Stimulated activated naive CD4-positive, alpha-beta T cell treated with Interleukin-2 at 50 U/mL for 16 hours (primary cell): ENCODE measurements at places on chromosomes 2 and 18.

GRCh38 chr2:239886781-239887180 lies 138.4 kb downstream of the NDUFA10 start:
- DNase-seq: no peak

GRCh38 chr2:170145191-170145590 lies 32.8 kb upstream of the MYO3B start:
- DNase-seq: no peak

- no peak for DNase-seq
These were observed 33.8 kb upstream of the SP5 start for GRCh38 chr2:170681311-170681710.

DNA sequence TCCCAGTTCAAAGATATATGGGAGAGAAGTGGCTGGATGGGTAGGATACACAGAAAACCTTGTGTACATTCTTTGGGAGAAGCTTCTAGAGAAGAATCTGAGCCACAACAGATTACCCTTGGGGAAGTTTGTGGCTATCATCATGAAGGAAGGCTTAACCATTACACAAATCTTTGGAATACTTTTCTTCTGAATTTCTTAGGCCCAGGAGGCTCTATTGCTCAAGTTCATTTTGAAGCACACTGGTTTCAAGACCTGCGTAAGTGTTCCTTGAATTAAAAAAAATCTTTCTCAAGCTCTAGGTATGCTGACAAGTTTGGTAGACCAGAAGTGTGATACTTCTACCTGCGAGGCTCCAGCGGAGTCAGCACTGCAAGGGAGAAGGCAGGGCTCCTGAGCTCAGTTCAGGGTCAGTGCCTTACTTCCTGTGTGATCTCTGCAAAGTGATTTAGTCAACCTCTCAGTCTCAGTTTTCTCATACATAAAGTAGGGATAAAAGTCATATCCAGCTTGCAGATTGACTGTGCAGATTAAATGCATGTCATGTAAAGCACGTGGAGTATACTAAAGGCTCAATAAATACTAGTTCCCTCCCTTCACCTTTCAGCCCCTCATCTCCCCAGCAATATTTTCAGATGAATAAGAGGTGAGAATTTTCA lies 438.6 kb downstream of the DLGAP1 start:
- DNase-seq: no peak

DNA sequence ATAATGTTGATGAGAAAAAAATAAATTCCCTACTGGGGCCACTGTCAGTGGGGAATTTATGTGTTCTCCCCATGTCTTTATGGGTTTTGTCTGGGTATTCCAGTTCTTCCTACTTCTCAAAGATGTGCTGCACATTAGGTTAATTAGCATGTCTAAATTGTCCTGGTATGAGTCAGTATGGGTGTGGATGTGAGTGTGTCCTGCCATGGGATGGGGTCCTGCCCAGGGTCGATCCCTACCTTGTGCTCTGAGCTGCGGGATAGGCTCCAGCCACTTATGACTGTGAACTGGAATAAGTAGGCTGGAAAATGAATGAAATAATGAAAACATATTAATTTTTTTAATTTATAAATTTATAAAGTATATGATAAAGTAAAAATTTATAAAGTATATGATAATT lies 167.5 kb downstream of the UBR3 start:
- DNase-seq: no peak
